ENCODE measurements at places on chromosomes 7 and 10.

GRCh38 chr10:55466806-55467504 lies 665.9 kb upstream of the PCDH15 start:
- no peak for DNase-seq

GRCh38 chr10:128069351-128070051 lies 56.7 kb downstream of the MKI67 start:
- no peak for DNase-seq

- no peak for DNase-seq
Observed at GRCh38 chr7:3068530-3068929, 24.9 kb upstream of the CARD11 start.

GRCh38 chr7:114466917-114467316 lies 52.3 kb downstream of the FOXP2 start:
- DNase-seq, result no peak

DNA sequence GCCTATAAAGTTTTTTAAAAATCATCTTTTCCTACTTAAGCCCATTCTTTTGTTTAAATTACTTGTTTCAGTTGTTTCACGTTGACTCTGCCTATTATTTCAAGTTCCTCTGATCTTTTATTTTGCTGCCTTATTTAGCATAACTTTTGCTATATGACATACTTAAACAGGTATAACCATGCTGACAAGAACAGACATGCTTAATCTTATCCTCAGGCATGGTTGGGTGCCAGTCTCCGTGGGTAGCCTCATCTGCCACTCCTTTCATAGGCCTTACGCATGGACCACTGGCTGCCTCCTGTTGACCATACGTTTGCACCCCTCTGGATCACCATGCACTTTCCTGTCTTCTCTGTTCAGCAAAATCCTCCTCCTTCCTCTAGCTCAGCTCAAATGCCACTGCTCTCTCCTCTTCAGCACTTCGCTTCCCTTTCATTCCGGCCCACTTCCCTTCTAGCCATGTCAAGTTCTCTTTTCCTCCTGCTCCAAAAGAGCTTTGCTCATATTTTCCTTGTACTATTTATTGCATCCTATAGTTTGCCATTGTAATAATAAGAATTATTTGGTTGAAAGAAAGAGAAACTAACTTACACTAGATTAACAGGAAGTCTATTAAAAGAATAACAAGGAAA lies 10.0 kb upstream of the TSPAN33 start:
- DNase-seq, result no peak
